ENCODE measurements at places on chromosomes 2 and 18.

- no peak for DNase-seq
Measured at GRCh38 chr2:235095569-235095968, 143.8 kb downstream of the SH3BP4 start.

- no peak for DNase-seq
Measured at GRCh38 chr2:42218712-42219111, 49.6 kb downstream of the EML4 start.

DNA sequence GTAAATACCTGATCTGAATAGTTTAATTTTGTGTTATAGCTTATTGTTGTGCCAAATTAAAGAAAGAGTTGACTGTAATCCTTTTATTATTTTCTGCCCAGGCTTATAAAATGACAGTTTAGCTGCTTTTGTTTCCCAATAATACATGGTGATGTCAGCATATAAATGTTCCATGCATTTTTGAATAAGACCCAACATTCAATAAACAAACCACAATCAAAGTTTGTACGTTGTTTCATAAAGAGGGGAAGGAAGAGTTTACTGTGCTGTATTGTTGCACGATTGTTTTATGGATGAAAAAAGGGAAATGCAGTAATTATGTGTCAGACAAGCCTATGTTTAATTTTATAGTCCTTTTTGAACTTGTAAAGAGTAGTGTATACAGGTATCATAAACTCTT, 177.2 kb upstream of the SCN7A start:
- DNase-seq = no peak

DNA sequence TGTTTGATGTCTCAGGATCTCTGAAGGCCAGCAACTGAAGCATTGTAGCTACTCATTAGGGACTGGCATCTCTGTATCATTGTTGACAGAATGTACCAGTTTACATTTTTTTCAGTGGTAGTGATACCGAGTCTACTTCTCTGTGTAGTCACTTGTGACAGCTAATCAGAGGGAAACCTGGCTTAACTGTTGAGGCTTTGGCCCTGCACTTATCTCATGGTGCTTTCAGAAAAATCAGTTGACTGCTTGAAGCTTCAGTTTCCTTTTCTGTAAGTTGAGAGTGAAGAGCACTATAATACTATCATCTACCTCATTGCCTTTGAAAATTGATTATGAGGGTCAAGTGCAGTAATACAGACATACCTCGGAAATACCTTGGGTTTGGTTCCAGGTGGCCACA, 90.0 kb downstream of the COMMD1 start:
- no peak for DNase-seq

- no peak for DNase-seq
Measured at GRCh38 chr18:63237881-63238692, 81.5 kb downstream of the BCL2 start.

GRCh38 chr2:213104092-213104902, 47.1 kb downstream of the IKZF2 start:
- DNase-seq = no peak

GRCh38 chr2:229852565-229852964, 69.2 kb downstream of the TRIP12 start:
- no peak for DNase-seq

DNA sequence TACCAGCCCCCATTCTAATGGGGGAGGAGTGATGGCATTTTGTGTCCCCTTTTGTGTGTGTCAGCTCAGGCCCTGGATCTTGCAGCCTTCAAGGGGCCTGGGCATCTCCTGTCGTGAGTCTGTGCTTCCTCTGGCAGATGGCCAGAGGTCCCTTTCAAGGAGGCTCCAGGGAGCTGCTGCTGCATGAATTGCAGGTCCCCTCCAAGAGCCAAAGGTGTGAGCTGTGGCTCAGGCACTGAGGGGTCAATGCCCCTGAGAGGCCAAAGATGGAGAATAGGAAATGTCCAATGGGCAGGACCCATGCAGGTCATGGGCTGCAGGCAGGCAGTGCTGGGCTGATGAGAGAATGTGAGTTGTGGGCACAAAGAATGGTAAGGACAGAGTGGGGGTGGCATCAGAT, 10.4 kb downstream of the MAB21L4 start:
- DNase-seq = no peak

DNA sequence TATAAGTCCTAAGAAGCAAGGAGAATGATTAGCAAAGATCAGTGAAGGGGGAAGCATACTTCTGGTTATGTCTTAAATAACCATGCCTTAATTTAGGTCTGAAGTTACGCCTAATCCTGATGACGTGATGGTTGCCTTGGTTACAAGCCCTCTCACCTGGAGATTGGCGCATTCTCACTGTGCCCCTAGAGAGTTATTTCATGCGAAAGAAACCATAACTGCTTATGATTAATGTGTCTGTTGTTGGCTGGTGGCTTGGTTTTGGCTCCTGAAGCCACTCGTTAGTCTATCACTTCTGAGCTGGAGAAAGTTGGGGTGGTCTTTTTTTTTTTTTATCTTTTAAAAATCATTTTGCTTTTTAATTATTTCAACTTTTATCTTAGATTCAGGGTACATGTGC, 47.0 kb downstream of the TNFRSF11A start:
- no peak for DNase-seq

- no peak for DNase-seq
Measured at GRCh38 chr2:8306530-8307351, 375.1 kb upstream of the ID2 start.
